Smooth muscle cell of bladder (primary cell): ENCODE measurements at places on chromosomes 16 and 17. TPM values are rescaled to one million over a fixed set of nuclear protein-coding genes. Genes with fewer than 3 reads are reported as not detected.

KCNJ2 gene
- 10.9 and 16.1 TPM in 2 replicates for total RNA-seq

SPATA32 gene
- total RNA-seq: 0.09 and 0.14 TPM in 2 replicates

TCF25 gene
- 209 and 238 TPM in 2 replicates for total RNA-seq

DHRS7C gene
- total RNA-seq: not detected in 2 replicates

OTOP2 gene
- not detected in 2 replicates for total RNA-seq

HSD17B2 gene
- 4.4 and 132 TPM in 2 replicates for total RNA-seq

TEKT1 gene
- total RNA-seq: not detected in 2 replicates

TRIM25 gene
- total RNA-seq: 23.2 and 23.8 TPM in 2 replicates

ZFPM1 gene
- total RNA-seq: 1.6 and 2.1 TPM in 2 replicates

SGCA gene
- total RNA-seq: 0.18 TPM in 1 of 2 replicates, not detected in the other

MAP2K6 gene
- total RNA-seq: 0.65 and 4.0 TPM in 2 replicates

ZSCAN10 gene
- not detected in 2 replicates for total RNA-seq

SMTNL2 gene
- 0.28 and 0.37 TPM in 2 replicates for total RNA-seq

HOXB4 gene
- total RNA-seq: under 0.01 TPM in 1 of 2 replicates, not detected in the other

PPP1R27 gene
- not detected in 2 replicates for total RNA-seq

SLC5A11 gene
- total RNA-seq: under 0.01 TPM in 1 of 2 replicates, not detected in the other

NFATC3 gene
- 6.7 and 8.3 TPM in 2 replicates for total RNA-seq

CCDC200 gene
- not detected in 2 replicates for total RNA-seq

GAST gene
- not detected in 2 replicates for total RNA-seq

FBXL19 gene
- 11.5 and 15.9 TPM in 2 replicates for total RNA-seq

CPNE7 gene
- total RNA-seq: 3.6 and 4.0 TPM in 2 replicates

ITGB4 gene
- 0.28 TPM in 2 replicates for total RNA-seq

PPY gene
- not detected in 2 replicates for total RNA-seq

TP53TG3C gene
- total RNA-seq: not detected in 2 replicates

NOD2 gene
- 0.09 and 0.14 TPM in 2 replicates for total RNA-seq

HOXB3 gene
- under 0.01 and 0.28 TPM in 2 replicates for total RNA-seq

PRSS27 gene
- total RNA-seq: 0.57 and 0.74 TPM in 2 replicates

TRAF4 gene
- total RNA-seq: 16.2 and 24.2 TPM in 2 replicates

SULT1A4 gene
- 0.83 and 1.1 TPM in 2 replicates for total RNA-seq

EPX gene
- total RNA-seq: not detected in 2 replicates

FAM222B gene
- 1.4 and 3.0 TPM in 2 replicates for total RNA-seq

DPH1 gene
- 16.2 and 20.2 TPM in 2 replicates for total RNA-seq

KRTAP1-5 gene
- total RNA-seq: 0.57 and 0.83 TPM in 2 replicates

CBLN1 gene
- total RNA-seq: not detected in 2 replicates

TSPAN10 gene
- total RNA-seq: 0.57 and 2.1 TPM in 2 replicates

OR2C1 gene
- total RNA-seq: 0.09 and 0.14 TPM in 2 replicates

TNRC6C gene
- 3.1 and 3.4 TPM in 2 replicates for total RNA-seq

SCIMP gene
- total RNA-seq: not detected in 2 replicates

RNF222 gene
- total RNA-seq: not detected in 2 replicates

FOXL1 gene
- 2.7 and 3.1 TPM in 2 replicates for total RNA-seq

PIGL gene
- total RNA-seq: 12.0 and 12.1 TPM in 2 replicates

CACNG3 gene
- total RNA-seq: not detected in 2 replicates

PRAC2 gene
- total RNA-seq: 0.46 TPM in 1 of 2 replicates, not detected in the other

MYBBP1A gene
- total RNA-seq: 43.8 and 59.7 TPM in 2 replicates

EPOP gene
- total RNA-seq: 0.43 and 0.83 TPM in 2 replicates

PDK2 gene
- 16.6 and 21.4 TPM in 2 replicates for total RNA-seq
